Stimulated activated CD4-positive, alpha-beta T cell treated with anti-CD3 and anti-CD28 coated beads, Interleukin-1b, Interleukin-23, amount 100 ng/mL, for 48 hours (primary cell): ENCODE measurements at places on chromosomes 1 and 21.

GRCh38 chr1:156704930-156705320 is 458 bp downstream of the CRABP2 start:
- DNase-seq: peak; percentile 47

GRCh38 chr1:90318431-90318830 is 323.5 kb downstream of the ZNF326 start:
- no peak for DNase-seq

DNA sequence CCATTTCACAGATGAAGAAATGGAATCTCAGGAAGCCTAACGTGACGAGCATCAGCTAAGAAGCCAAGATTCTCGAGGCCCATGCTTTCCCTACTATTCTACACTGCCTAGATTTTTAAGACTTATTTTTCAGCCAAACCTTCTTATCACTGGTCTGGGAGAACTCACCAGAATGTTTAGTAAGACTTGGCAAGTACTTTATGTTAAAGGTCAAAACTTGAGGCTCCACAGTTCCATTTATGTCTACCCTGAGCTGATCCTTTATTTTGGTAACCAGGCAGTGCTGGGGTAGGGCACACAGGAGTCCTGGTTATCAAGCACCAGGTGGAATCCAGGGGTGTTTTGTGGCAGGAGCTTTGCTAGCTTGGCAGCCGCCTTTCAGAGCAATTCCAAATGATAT is 16.8 kb downstream of the PLXNA2 start:
- no peak for DNase-seq

DNA sequence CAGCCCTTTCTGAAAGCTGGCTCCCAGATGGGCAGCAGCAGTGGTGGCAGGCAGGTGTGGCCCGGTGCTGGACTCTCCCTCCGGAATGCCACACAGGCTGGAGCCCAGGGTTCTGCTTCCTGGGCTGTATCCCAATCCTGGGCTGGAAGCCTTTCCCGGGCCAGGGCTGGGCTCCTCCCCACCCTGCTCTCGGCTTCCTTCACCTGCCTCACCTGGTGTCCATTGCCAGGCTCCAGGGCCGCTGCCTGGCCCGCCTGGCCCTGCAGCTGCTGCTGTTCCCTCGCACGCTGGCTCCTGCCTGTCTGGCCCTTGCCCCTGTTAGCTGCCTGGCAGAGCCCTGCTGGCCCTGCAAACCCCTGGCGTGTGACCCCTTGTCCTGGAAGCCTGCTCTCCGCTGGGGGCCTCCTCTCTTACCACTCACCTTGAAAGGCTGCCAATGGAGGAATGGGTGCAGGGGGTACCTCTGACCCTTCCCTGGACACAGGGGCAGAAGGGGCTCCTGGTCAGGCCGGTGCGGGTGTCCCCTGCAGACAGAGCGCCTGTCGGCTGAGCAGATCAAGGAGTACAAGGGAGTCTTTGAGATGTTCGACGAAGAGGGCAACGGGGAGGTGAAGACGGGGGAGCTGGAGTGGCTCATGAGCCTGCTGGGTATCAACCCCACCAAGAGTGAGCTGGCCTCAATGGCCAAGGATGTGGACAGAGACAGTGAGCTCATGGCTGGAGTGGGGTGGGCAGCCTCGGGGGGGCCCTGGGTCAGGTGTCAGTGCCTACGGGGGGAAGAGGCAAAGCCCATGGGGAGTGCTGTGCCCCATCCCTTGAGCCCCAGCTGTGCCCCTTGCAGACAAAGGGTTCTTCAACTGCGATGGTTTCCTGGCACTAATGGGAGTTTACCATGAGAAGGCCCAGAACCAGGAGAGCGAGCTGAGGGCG is 1.1 kb downstream of the CALML6 start:
- DNase-seq: no peak

DNA sequence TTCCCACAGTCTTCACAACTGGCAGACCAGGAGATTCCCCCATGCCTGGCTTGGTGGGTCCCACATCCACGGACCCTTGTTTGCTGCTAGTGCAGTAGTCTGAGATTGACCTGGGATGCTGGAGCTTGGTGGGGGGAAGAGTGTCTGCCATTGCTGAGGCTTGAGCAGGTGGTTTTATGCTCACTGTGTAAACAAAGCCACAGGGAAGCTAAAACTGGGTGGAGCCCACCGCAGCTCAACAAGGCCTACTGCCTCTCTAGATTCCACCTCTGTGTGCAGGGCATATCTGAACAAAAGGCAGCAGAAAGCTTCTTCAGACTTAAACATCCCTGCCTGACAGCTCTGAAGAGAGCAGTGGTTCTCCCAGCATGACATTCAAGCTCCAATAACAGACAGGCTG is 177.3 kb upstream of the ETV3 start:
- no peak for DNase-seq

GRCh38 chr21:37130971-37131370 is 57.9 kb downstream of the TTC3 start:
- DNase-seq: no peak

- no peak for DNase-seq
Observed at GRCh38 chr21:30430170-30430655, at the start of gene KRTAP13-4. TSS of gene KRTAP13-4 (plus strand) at chr21:30430220. CDS start at chr21:30430276, 56 bp downstream.

GRCh38 chr1:216553766-216554165 is 130.5 kb upstream of the USH2A start:
- no peak for DNase-seq

GRCh38 chr1:178774263-178774662 is 49.2 kb downstream of the RALGPS2 start:
- no peak for DNase-seq
